ENCODE measurements at places on chromosomes 1 and 21. TPM values are rescaled to one million over a fixed set of nuclear protein-coding genes. Genes with fewer than 3 reads are reported as not detected.

GRCh38 chr1:196933531-196934189 lies 9.9 kb upstream of the CFHR2 start:
- DNase-seq, result no peak

GRCh38 chr1:2291577-2291976 lies 63.5 kb downstream of the SKI start:
- DNase-seq, result no peak

The EDN2 gene
- 0.83 TPM for total RNA-seq

DNA sequence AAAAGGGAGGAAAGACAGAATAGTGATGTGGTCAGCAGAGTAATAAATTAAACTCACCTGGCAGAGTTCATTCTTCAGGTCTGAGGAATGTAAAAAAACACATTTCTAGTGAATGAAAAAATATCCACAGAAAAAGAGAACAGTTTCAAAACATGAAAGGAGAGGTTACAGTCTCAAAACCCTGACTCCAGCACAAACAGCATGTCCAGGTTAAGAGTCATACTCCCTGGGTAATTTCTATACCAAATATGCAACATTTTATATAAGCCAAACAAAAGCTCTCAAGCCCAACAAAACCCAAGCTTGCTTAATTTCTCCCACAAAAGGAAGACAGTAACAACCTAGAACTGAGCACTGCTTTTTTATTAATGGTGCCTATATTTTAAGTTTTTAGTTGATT lies 173.0 kb downstream of the NTMT2 start:
- DNase-seq, result no peak
